ENCODE measurements at places on chromosomes 2 and 18.

DNA sequence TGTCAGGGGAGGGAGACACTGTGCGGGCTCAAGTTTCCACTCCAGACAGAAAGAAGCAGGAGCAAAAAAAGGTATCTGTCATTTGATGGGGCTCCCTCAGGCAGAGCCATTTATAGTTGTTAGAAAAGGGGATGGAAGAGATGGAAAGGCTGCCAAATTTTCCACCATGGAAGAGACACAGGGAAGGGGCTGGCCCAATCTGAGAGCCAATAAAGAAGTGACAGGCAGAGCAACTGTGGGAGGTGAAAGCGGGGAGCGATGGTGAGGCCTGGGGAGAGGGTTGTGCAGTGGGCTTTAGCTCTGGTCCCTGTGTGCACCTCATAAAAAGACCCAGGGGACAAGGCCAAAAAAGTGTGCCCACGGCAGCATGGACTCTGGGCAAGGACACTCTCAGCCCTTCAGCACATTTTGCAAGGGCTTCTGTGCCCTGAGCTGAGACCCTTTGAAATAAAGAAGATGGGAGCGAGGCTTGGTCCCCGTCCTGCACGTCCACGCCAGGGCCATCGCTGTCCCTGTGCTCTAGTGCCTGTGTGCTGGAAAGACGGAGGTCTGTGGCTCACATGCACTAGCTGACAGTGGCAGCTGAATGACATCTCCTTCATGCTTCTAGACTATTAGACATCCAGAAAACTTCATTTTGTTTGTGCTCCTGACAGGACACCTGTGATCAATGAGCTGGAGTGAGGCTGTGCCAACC lies 456.7 kb upstream of the HS6ST1 start:
- DNase-seq = no peak

- no peak for DNase-seq
Observed at GRCh38 chr18:55422456-55423180, 165.4 kb downstream of the TCF4 start.

DNA sequence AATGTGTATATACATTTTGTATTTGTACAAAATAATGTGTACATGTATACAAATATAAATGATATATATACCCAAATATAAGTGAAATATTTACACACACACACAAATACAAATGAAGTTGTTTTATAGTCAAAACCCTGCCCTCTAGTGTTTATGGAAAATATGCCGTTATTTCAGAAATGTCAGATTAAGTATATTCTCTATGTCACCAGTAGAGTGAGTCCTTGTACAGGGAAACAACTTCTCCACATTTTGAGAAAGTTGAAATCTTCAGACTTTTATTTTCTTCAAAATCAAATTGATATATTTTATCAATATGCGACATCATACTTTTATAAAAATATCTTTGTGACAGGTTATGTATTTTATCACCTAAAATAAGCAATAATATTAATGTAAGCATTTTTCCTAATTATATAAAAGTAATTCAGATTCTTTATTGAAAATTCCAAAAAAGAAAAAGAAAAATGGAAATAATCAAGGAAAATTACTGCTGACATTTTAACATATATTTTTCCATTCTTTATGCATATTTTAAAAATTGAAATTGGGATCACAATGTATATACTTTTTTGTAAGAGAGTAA lies 22.4 kb downstream of the ARL6IP6 start:
- DNase-seq = peak; percentile 40

DNA sequence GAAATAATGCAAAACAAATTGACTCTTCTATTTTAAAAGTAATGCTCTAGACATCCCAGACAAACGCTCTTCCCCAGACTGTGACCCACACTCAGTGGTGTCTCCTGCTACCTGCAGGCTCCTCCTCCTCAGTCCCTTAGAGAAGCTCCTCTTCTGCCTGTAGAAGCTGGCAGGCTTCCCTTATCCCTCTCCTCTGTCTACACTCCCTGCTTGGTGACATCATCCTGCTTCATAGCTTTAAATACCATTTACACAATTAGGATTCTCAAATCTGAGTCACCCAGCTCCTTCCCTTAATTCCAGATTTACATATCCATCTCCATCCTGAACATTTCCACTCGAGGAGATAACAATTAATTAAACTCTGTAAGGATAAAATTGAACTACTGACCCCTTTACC lies 167.9 kb downstream of the FBXO15 start:
- DNase-seq = no peak

DNA sequence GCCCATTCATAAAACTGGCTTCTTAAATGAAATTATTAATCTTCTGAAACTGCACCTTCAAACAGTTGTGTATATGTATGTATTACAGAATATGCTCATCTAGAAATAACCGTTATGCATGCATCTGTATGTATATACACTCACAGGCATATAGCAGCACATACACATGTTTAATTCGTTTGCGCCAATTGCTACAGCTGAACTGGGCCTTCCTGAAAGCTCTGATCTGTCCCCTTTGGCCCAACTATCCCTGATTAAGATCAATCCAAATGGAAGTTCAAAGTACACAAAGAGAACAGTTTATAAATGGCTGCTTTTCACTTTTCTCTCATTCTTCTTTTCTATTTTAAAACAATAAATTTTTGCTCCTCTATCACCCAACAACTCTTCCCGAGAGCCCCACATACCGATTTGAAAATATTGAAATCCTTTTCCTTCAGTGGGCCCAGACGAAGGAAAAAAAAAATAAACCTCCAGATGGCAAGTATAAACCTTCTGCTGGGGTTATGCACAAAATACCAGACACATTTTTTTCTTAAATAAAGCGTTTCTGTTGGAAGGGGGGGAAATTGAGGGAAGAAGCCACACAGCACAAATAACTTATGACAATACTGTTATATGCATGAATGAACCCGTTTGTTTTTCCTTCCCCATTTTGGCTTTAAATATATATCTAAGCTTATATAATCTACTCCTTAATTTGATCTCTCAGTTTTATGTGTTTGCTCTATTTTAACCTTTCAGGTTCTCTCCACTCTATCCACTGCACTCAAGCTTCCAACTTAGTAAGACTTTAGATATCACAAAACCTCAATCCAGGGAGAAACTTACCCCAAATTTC lies 267.3 kb downstream of the TCF4 start:
- no peak for DNase-seq

DNA sequence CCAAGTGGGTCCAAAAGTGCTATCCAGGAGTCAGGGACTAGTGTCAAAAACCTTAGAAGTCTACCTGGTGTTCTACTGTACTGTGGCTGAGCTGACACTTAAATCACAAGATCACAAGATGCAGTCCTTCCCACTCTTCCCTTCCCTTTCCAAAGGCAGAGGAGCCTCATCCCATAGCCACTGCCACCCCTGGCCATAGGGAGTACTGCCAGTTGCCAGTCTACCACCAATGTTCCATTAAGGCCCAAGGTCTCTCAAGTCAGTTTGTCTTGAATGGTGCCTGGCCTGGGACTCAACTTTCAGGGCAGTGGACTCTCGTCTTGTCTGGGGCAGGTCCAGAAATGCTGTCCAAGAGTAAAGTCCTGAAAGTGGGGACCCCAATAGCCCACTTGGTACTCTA lies 585.6 kb downstream of the NUP35 start:
- DNase-seq = no peak

DNA sequence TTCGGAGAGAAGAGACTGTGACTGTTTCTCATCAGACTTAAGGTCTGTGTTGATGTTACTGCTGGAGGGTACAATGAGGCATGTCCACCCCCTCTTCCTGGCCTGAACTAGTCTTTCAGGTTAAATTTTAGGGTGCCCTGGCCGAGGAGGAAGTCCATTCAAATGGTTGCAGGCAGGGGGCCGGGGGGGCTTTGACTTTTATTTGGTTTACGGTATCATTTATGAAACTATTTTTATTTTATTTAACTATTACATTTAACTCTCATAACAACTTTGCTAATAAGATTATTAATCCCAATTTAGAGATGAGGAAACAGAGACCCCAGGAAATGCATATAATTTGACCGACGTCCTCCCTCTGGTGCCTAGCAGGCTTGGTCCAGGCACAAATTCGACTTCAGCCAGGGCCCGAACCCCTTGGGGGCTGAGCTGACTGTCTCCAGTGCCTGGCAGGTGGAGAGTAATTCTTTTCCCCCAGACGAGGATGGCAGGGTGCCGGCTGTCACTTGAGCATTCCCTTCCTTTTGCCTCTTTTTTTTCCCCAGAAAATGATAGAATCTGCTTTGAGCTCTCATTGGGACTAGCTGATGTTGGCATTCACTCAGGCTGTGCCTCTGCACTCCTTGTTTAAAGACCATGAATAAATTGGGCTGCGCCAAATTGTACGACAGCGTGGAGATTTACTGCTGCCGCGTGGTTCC lies 255.3 kb upstream of the SALL3 start:
- DNase-seq = no peak

DNA sequence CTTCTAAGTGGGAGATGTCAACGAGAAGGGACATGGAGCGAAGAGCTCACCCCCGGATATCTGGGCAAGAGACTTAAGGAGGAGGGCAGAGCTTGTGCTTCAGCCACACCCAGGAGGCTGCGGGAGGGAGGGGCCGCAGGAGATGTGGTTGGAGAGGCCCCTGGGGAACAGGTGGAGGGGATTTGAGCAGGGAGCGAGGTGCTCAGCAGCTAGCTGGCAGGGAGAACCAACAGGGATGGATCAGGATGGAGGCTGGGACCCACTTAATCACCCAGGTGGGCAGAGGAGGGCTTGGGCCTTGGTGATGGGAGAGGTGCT lies 78.3 kb downstream of the MBP start:
- no peak for DNase-seq

DNA sequence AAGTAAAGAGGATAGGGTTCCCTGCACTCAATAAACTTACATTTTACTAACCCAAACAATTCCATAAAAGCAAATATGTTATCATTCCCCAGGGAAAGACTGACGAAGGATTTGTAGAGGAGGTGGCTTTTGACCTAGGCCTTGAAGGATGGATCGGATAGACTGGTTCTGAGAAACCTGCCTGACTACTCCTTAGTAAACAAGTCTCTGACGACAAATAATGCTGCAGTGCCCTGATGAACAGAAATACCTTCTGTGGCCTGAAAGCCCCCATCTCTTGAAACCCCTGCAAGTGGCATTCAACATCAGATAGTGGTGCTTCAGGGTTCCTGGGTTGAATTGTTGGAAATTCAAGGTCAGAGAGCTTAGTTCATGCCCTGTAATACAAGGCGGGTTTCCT lies 19.2 kb downstream of the PRKCE start:
- no peak for DNase-seq

DNA sequence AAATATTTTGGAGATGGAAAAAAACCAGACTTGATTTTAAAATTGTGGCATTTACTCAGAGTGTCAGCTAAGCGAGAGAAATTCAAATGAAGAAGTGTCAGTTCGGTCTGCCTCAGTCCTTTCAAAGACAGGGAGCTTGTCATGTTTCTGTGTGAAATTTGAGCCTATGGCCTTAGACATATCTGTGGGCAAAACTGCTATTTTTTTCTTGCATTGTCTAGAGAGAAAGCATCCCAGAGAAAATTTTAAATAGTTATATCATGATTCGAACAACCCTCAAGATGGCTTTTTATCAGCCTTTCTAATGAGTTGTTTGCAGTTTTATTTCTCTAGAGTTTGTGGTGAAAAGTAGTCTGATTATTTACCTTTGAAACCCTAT lies 50.2 kb upstream of the KCNE4 start:
- no peak for DNase-seq

DNA sequence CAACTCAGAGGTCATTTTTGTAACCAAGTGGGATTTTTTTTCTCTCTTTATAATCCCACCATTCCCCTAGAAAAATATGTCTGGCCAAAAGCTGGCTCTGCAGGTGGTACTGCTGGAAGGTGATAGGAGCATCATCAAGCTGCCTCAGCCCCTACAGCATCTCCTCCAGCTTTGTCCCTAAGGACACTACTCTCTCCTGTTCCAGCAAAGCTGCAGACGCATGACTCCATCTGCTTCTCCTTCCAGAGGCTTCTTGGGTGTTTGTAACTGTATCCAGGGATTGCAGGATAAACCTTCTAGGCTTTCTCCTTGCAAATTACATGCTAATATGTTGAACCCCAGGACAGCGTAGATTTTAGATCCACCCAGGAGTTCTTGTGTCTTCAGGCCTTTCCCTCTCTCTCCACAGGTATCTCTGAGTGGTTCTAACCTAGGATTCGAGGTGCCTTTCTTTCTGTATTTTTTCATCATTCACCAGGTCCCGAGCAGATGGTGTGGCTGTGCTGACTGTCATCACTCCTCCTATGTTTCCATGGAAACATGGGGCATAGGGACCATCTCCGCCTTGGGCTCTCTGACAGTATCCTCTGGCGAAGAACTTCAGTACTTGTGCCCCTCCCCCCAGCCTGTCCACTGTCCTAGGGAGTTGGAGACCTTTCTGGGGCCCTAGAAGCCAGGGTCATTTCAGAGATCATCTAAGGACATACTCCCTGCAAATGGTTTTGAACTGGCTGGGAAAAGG lies 34.3 kb downstream of the AFF3 start:
- DNase-seq = no peak

GRCh38 chr18:28153485-28154065 lies 23.4 kb downstream of the CDH2 start:
- no peak for DNase-seq

DNA sequence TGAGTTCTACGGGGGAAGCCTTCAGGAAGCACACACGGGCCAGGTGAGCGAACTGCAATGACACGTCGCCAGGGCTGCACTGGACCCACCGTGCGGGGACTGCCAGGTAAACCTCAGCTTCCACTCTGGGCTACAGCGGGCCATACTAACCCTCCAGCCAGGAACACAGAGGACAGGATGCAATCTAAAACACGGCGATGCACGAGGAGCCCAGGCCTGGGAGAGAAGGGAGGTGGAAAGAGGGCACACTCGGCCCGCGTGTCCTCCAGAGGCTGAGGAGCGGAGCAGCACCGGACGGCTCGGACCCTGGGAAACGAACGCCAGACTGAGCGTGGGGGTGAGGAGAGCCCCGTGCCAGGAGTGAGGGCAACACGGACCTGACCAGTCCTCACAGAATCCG lies 69.3 kb downstream of the HDAC4 start:
- peak; percentile 13 for DNase-seq

- no peak for DNase-seq
Observed at GRCh38 chr18:6638447-6638846, 91.1 kb upstream of the ARHGAP28 start.

DNA sequence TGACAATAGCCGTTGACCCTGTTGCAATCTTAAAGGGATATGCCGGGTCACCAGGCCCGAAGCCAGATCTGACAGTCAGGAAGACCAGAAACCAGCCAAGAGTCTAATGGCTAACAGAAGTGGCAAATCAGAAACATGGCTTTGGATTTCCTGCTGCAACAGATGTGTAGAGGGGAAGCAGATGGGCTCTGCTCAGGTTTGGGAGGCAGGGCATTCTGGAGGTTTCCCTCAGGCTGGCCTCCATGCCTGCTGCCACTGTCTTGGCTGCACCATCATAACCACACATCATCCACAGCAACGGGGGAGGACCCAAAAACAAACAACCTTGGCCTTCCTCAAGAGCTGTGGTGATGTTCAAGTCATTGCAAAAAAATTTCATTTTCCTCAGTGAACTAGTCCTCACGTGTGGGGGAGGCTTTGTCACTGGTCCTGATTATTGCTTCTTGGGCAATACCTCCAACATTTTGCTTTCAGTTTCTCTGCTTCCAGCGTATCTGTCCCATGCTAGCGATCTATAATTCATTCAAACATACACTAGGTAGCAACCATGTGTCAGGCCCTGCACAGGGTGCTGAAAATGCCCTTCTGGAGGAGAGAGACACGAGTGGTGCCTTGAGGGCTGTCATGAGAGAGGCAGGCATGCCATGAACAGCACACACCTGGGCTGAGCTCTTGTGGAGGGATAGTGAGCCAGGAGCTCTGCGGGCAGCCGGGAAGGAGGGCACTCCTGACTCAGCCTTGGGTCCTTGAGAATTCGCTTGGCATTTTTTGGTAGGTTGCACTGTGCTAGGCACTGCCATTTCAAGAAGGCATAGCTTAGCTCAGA lies 48.2 kb upstream of the LGALSL start:
- no peak for DNase-seq

GRCh38 chr2:42128721-42129486 lies 40.2 kb upstream of the EML4 start:
- DNase-seq = no peak

All from CD8-positive, alpha-beta memory T cell (primary cell).